ENCODE measurements at places on chromosomes 16 and 17. TPM values are rescaled to one million over a fixed set of nuclear protein-coding genes. Genes with fewer than 3 reads are reported as not detected.

CDK5R1 gene
- 0.36 TPM for total RNA-seq

HSD11B2 gene
- total RNA-seq, result not detected

VASN gene
- 10.3 TPM for total RNA-seq

DNA sequence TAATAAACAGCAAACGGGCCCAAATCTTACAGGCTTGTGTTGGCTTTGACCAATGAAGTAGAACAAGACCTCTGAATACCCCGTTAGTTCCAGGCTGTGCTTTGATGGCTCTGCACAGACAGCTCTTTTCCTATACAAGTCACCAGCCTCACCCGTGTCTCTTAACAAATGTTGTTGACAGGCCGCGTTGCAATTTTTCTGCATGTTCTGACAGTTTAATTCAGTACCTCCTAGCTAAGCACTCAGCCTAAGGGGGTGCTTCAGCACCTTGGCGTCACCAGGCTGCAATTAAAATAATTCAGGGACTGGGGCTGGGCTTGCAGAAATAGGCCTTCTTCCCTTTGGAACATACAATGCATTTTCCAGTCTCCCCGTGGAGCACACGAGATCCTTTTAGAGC lies 500.1 kb downstream of the MAF start:
- DNase-seq, result no peak

DNA sequence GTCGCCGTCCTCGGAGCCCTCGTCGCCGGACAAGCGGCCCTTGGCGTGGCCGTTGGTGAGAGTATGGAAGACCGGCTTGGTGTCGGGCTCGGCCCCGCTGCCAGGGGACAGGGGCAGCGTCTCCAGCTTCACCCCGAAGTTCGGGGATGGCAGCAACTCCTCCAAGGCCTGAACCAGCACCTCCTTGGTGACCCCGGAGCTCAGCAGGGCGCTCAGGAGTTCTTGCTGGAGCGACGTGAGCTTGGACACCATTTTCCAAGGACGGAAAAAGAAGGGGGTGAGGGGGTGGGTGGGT lies 279 bp downstream of the HNF1B start:
- DNase-seq, result no peak

- peak; percentile 45 for DNase-seq
These were observed 123.2 kb upstream of the AXIN2 start for GRCh38 chr17:65684631-65685030.

DNA sequence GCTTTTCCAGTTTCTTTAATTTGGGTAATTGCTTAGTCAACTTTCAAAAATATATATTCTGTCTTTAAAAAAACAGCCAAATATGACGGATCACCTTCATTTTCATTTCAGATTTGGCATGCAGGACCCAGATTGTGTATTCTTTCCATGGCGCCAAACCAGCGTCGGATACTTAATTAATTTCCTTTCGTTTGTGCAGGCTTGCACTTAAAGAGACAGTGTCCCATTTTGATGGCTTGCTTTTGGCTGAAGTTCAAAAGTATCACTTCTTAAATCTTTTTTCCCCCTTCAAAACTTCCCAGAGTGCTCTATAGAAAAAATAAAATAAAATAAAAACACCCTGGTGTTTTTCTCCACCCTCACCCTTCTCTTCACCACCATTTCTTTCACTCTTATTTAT lies 394.5 kb upstream of the SOX9 start:
- DNase-seq, result no peak

DNA sequence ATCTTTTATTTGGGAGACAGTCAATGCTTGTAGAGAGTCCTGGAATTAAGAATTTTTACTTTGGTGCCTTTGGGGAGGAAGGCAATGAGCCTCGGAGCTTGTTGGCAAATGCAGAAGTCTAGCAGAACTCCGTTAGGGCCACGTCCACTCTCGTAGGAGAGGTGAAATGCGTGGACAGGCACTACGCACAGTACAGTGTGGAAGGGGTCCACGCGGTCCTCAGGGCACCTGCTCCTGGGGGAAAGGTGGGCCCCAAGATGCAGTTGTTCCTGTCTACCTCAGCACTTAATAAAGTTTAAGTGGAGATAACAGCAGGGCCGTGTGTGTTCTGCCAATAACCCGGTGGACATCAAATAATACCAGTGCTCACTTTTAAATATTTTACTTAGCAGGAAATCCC lies 1.8 kb downstream of the RAB11FIP3 start:
- no peak for DNase-seq

DNA sequence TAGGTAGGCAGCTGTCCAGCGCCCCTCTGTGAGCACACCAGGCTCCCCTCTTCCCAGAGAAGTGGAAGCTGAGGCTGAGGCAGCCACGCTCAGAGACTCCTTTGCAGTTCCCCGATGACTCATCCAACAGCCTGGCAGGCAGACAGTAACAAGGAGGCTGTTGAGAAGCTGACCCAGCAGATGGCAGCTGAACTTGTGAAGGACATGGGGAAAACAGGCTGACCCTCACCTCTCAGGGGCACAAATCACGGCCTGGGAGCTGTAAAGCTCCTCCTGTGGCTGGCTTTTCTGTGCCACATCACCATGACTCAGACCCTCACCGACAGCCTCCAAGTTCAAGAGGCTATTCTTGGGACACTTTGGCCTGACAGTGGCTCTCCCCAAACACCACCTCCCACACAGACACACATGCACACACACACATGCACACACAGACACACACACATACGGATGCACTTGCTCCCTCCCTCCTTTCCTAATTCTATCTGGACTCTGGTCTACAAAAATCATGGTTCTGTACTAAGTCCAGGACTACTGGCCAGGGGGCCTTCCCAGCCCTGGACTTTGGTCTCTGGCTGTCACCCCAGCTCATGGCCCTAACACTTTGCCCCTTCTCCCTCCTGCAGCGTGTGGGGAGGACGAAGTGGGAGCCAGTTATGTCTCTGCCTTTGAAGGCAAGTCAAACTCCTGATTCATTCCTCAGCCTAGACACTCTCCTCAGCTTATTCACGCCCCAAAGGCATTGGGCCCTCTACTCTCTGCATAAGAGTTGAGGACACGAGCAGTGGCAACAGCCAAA lies 23.2 kb downstream of the MAP3K14 start:
- peak; percentile 91 for DNase-seq

DNA sequence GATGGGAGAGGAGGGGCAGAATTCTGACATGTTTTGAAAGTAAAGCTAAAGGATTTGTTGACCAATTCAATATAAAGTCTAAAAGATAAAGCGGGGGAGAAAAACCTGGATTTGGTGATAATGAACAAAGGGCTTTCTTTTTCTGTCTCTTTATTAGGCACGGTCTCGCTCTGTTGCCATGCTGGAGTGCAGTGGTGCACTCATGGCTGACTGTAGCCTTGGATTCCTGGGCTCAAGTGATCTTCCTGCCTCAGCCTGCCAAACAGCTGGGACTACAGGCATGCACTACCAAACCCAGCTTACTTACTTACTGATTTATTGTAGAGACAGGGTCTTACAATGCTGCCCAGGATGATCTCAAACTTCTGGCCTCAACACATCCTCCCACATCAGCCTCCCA lies 7.5 kb downstream of the CDR2 start:
- DNase-seq, result no peak

DNA sequence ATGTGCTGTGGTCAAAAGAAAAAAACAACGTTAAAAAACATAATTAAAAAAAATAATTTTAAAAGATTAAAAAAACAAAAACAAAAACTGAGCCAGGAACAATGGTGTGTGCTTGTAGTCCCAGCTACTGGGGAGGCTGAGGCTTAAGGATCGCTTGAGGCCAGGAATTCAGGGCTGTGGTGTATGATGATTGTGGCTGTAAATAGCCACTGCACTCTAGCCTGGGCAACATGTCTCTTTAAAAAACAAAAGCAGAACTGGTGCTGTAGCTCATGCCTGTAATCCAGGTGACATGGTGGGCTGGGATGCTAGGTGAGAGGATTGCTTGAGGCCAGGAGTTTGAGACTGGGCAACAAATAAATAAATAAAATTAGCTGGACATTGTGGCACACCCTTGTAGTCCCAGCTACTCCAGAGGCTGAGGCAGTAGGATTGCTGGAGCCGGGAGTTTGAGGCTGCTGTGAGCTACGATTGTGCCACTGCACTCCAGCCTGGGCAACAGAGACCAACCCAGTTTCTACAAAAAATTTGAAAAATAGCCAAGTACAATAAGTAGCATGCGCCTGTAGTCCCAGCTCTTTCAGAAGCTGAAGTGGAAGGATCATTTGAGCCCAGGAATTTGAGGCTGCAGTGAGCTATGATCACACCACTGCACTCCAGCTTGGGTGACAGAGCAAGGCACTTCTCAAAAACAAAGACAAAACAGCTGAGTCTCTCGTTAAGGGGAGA lies 43.6 kb downstream of the NFATC3 start:
- DNase-seq, result peak; percentile 4

- DNase-seq, result no peak
These were observed 10.9 kb downstream of the JUP start for GRCh38 chr17:41775394-41776226.

GRCh38 chr16:81469710-81470535 lies 25.3 kb downstream of the CMIP start:
- no peak for DNase-seq
